Stimulated activated naive CD4-positive, alpha-beta T cell (primary cell): ENCODE measurements at places on chromosomes 3 and 15.

- no peak for DNase-seq
Observed at GRCh38 chr15:89067751-89068150, 20.5 kb upstream of the ABHD2 start.

DNA sequence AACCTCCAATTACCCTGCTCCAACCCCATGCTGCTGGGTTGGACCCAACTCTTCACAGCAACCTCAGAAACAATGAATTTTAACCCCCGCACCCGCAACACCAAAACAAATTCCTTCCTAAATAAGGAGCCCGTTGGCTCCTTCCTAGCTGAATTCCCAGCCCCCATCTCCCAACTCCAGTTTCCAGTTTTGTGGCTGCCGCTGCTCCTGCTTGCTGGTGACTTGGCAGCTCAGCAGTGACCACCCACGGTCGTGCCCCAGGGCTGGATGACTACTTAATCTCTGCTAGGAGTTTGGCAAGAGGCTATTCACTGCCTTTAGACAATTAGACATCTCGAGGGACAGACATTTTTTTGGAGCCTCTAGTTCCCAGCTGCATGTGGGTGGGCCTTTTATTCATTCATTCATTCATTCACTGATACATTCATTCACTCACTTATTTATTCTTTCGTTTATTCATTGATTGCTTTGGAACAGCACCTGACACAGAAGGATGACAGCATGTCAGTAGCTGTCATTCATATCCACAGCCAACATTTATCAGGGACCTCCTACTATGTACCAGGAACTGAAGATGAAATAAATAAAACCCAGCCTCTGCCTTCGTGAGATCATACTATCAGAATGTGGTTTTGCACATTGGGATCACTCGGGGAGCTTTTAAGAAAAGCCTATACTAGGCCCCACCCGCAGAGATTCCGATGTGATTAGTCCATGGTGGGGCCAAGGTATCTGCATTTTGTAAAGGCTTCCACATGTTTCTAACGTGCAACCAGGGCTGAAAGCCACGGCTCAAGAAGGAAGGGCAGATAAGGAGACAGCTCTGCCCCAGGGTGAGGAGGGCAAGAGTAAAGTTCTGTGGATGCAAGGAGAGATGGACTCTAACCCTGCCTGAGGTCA is 256.5 kb downstream of the SHQ1 start:
- DNase-seq, result no peak

DNA sequence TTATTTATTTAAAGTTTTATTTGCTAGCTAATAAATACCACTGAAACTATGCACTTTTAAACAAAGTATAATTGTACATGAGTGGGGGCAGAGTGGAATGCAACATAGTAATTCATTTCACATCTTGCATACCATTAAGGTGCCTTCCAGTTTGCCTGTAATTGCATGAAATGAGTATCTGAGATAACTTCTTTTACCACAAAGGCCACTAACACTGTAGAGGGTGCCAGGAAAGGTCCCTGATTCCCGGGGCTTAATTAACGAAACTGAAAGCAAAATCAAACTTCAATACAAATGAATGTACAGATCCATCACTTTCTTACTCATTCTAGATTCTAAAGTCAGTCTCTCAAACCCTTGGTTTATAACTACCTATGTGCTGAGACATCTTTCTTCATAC is 2.1 kb downstream of the CD47 start:
- DNase-seq, result no peak

- DNase-seq, result no peak
Observed at GRCh38 chr15:47409038-47409437, 308.3 kb upstream of the SEMA6D start.

DNA sequence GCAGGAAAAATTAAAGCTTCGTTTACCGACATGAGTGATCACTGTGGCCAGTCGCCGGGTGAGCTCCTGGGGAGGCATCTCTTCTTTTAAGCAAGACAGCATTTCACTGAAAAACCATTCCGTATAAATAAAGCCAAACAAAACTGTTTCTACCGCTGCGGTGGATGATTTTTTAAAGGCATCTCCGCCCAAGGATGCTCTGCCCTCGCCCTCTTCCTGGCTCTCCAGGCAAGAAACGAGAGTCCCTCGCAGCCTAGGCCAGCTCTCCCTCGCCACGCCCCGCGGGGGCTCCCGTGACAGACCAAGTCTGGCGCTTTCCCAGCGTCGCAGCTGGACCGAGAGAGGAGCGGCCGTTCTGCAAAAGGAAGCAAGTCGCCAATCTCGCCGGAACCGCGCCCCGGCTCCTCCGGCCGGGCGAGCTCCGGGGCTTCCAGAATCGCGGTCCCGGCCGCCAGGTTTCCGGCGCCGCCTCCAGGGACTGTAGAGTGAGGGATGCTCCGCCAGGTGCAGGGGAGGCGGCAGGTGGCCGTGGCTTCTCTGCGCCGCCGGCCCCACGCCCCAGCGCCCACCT is 458 bp downstream of the MCF2L2 start:
- no peak for DNase-seq
